Naive thymus-derived CD4-positive, alpha-beta T cell (primary cell): ENCODE measurements at places on chromosomes 11 and 22. TPM values are rescaled to one million over a fixed set of nuclear protein-coding genes. Genes with fewer than 3 reads are reported as not detected.

The INPP5J gene
- total RNA-seq = not detected in 2 replicates

The WT1 gene
- total RNA-seq = not detected

The MMP13 gene
- total RNA-seq = not detected in 2 replicates

The TANGO2 gene
- 43.1 TPM for total RNA-seq

The SF1 gene
- 904 TPM for total RNA-seq

The HEPN1 gene
- total RNA-seq = not detected

The RFPL3 gene
- total RNA-seq = not detected

The LMO1 gene
- not detected in 2 replicates for total RNA-seq

The LRRC56 gene
- 3.6 TPM for total RNA-seq

The ZP1 gene
- total RNA-seq = not detected

The SCUBE2 gene
- total RNA-seq = 0.31 and 0.92 TPM in 2 replicates

The KDM4D gene
- 0.70 TPM for total RNA-seq

The DEPDC7 gene
- 9.6 TPM for total RNA-seq

The NCAM1 gene
- 18.8 TPM for total RNA-seq

The NEFH gene
- total RNA-seq = 0.24 TPM

The RHOG gene
- total RNA-seq = 96.3 TPM

The BATF2 gene
- total RNA-seq = not detected

The SAA4 gene
- not detected for total RNA-seq

The PGR gene
- total RNA-seq = not detected

The OR51Q1 gene
- not detected for total RNA-seq

The RPLP2 gene
- 4,084 TPM for total RNA-seq

The MS4A6E gene
- not detected for total RNA-seq

The CABP7 gene
- total RNA-seq = not detected

The FADS2 gene
- 2.1 TPM for total RNA-seq

The MMP8 gene
- not detected in 2 replicates for total RNA-seq

The CD248 gene
- 2.5 TPM for total RNA-seq

The SPON1 gene
- total RNA-seq = 3.5 and 3.9 TPM in 2 replicates

The PRRG4 gene
- 0.48 TPM in 2 replicates for total RNA-seq

The MALAT1 gene
- total RNA-seq = 31,408 TPM

The PLEKHB1 gene
- 87.6 TPM for total RNA-seq

The OR2AG2 gene
- not detected for total RNA-seq

The MRGPRX3 gene
- not detected in 2 replicates for total RNA-seq

The RTN4R gene
- 2.7 TPM for total RNA-seq

The PGA4 gene
- total RNA-seq = not detected

The PDGFB gene
- 0.56 TPM in 2 replicates for total RNA-seq

The APOA1 gene
- total RNA-seq = 0.70 TPM

The ANO3 gene
- not detected for total RNA-seq

The CAVIN3 gene
- total RNA-seq = 0.61 TPM

The ART1 gene
- total RNA-seq = not detected

The KLHDC7B gene
- total RNA-seq = 4.4 TPM

The SYTL2 gene
- total RNA-seq = 47.5 TPM

The DEFB131B gene
- total RNA-seq = not detected

The RAG2 gene
- total RNA-seq = not detected in 2 replicates

The TSKU gene
- total RNA-seq = 0.13 TPM

The SMTNL1 gene
- not detected in 2 replicates for total RNA-seq

The EIF3M gene
- 236 TPM for total RNA-seq

The GATD1 gene
- total RNA-seq = 59.2 TPM

The ZNF214 gene
- not detected for total RNA-seq

The CPT1B gene
- 66.7 TPM for total RNA-seq

The WNT11 gene
- total RNA-seq = 0.27 and 0.41 TPM in 2 replicates
